ENCODE measurements at places on chromosomes 11 and 22.

DNA sequence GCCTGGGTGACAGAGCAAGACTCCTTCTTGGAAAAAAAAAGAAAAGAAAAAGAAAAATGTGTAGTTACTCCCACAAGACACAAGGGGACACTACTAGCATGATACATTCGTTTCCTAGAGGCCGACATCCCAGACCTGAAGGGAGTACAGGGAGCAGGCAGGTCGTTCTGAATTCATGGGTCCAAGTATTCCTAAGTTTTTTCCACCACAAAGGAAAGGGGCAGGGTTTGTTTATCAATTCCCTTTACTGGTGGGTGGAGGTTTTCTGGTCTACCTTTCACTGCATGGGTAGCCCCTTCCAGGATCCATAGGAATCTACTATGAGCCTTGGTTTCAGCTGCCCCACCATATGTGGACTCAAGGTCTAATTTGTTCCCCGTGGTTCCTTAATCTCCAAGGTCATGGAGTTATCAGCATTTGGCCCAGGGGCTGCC is 11.8 kb downstream of the TIGD3 start:
- no peak for DNase-seq

DNA sequence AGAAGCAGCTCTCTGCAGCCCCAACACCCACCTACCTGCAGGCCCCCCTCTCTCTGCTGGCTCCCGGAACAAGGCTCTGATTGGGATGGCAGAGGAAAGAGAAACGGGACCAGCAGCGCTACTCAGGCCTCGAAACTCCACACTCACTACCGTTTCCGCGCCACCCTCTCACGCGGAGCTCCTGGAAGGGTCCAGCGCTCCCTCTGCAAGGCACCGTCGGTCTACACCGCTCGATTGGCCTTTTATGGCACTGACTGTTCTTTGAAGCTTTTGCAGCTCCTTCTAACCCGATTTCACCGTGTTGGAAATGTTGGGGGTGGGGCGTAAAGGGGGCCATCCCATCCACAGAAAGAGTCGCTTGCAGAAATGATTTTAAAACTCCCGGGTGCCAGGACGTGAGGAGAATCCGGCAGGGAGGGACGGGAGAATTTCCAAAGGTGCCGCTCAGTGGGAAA is 323 bp upstream of the PANX1 start:
- DNase-seq: peak; percentile 19

GRCh38 chr11:106957030-106957482 is 61.2 kb downstream of the GUCY1A2 start:
- DNase-seq: no peak

- peak; percentile 67 for DNase-seq
Measured at GRCh38 chr11:72812967-72813739, 1.1 kb upstream of the ATG16L2 start.

GRCh38 chr11:65251476-65251875 is 10.3 kb upstream of the POLA2 start:
- no peak for DNase-seq

GRCh38 chr11:42239188-42239587 is 779.7 kb upstream of the LRRC4C start:
- no peak for DNase-seq

DNA sequence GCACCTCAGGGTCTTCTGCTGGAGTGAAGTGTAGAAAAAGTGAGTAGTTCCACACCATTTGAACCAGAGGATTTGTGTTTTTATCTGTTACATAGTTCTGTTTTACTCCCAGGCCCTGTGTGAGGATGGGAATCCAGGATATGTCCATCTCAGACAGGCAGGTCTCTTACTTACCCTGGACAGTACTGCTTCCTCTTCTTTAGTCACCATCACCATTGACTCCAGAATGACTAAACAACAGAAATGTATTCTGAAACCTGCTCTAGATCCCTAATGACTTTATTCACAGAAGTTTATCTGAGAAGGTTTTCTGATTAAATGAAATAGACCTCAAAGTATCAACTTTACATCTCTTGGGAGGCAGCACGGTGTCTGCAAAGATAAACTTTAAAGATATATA is 33.6 kb downstream of the CYP2R1 start:
- DNase-seq: no peak

DNA sequence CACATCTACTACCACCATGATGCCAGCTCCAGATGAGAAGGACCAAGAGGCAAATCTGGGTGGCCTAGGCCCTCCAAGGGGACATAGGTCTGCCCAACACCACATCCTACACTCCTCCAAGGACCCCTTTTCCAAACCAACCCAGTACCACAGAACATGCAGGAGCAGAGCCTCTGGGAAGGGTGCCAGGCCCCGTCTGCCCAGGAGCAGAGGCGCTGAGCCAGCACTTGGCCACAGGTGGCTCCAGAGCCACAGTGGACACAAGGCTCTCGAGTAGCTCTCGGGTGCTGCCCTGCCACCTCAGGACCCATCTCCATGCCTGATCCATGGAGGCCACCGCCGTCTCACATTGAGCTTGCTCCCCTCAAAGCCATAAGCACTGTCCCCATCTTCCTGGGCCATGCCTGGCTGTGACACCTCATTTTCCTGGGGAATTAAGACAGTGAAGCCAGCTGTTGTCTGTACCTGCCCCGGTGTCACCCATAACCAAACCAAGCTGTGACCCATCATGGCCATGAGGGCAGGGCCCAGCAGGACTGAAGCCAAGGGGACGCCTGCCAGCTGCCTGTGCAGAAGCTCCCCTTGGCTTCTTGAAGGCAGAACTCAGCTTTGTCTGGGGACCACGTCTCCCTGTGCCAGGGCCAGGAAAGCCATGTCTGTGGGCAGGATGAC is 7.4 kb downstream of the MOB2 start:
- DNase-seq: no peak

DNA sequence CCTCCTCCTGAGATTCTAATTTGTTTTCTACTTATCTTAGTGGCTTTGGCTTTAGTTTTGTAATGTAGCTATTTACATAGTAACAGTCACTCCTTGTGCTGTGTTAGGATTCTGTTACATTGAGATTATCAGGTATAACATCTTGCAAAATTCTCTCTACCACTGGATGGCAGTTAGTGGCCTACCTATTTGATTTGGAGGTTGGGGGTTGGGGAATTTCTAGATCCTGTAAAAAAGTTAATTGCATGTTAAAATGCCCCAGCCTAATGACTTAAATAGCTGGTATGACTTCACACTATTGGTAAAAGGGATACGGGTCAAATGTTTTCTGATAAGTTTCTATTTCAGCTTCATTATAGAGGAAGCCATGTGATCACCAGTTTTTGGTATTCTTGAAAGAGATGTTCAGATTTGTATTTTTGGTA is 2.8 kb downstream of the GRK3 start:
- DNase-seq: no peak

- DNase-seq: no peak
Measured at GRCh38 chr11:62613291-62613778, 278 bp downstream of the ROM1 start.

DNA sequence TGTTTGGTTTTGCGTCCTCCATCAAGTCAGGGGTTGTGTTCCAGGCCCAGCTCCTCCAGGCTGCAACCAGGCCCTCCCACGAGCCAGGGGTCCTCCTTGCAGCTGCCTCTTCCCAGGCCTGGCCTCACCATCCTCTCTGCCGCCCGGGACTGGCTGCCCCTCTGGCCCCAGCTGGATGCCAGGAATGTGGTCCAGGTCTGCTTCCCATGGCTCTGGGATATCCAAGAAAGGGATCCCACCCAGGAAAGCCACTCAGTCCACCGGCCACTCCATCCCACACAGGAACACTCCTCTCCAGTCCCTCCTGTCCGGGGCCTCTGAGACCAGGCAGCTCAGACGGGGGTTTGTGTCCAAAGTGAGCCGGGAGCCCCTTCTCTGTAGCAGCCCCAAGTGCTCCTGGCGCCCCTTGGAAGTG is 336.4 kb downstream of the BRD1 start:
- DNase-seq: no peak

DNA sequence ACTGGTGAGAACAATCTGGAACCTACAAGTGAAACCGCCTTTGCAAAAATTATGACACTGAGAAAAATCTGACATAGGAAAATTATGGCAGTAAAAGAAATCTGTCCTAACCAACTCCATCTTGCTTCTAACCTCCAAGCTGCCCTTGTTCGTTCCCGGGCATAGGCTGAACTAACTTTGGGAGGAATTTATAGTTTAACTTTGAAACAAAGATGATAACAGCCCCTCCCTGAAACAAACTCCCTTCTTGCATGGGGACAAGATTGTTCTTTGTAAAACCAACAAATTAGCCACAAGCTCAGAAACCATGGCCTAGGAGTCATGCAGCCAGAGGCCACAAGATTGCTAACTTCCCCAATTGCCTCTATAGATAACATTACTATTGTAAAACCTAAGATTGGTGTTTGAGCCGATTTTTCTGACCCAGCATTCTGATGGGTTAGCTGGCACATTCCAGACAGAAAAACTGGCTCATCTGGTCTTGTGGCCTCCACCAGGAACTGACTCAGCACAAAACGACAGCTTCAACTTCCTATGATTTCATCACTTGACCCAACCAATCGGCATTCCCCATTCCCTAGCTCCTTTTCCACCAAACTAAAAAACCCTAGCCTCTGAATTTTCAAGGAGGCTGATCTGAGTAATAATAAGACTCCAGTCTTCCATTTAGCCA is 3.6 kb upstream of the CCDC81 start:
- no peak for DNase-seq

DNA sequence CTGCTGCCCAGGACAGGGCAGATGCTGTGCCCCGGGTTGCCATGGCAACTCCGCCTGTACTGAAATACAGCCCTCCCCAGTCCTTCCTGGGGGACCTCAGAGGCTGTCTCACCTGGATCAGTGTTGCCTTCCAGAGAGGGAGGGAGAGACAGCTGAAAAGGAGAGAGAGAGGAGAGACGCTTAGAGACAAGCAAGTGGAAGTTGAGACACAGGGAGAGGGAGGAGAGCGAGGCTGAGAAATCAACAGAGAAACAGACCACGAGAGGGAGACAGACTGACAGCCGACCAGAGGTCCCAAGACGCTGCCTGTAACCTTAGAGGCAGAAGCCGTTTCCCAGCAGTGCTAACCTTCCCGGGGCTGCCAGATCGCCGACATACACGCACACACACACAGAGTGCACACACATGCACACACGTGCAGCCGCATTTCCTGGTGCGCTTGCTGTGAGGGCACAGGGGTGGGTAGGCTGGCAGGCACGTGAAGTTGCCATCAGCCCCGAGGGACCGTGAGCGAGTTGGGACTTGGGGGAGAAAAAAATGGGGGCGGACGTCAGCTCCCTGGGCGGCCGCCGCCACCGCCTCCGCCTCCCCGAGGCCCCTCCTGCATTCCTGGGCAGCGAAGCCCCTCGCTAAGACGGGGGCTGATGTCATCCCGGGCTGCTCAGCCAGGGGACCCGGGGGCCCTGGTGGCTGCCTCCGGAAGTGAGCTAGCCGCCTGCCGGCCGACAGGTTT is 88.6 kb upstream of the CRYBB3 start:
- peak; percentile 29 for DNase-seq

DNA sequence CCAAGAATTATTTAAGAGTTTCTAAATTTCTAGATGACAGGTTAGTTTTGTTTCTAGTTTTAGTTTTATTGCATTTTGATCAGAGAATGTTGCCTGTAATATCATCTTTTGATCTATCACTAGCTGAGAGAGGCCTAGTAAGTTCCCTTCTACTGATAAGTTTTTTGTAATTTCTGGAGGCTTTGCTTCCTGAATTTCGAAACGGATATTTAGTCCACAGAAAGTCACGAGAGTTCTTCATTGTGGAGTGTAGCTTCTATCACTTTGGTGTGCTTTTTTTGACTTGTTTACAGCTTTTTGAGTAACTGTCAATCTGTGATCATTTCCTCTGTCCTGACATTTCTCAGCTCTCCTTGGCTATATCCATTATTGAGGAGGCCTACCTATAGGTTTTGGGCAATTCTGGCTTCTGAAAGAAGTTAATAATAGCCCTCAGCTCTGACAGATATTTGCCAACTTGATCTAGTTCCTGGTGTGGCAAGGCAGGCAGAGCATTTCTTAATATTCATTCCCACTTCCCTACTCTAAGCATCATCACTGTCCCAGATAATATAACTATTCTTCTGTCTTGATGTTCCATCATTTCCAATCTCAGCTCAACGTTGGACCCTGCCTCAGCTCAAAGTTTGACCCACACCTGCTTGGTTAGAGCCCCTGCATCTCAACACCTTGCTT is 171.3 kb downstream of the BLID start:
- no peak for DNase-seq

DNA sequence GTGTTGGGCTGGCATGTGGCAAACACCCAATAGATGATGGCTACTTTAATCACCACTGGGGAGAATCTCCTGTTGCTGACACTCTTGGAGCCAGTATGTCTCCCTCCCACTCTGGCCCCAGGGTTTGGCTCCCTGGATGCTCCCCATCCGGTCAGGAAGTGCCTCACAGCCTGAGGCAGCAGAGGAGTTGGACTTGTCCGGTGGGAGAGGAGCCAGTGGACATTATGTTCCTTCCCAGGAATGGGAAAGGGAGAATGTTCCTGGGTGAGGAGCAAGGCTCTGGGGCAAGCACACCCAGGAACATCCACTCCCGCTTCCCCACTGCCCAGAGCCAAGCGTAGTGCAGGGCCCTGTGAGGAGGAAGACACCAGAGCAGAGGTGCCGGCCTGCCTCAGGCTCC is 84.6 kb upstream of the NAV2 start:
- no peak for DNase-seq

DNA sequence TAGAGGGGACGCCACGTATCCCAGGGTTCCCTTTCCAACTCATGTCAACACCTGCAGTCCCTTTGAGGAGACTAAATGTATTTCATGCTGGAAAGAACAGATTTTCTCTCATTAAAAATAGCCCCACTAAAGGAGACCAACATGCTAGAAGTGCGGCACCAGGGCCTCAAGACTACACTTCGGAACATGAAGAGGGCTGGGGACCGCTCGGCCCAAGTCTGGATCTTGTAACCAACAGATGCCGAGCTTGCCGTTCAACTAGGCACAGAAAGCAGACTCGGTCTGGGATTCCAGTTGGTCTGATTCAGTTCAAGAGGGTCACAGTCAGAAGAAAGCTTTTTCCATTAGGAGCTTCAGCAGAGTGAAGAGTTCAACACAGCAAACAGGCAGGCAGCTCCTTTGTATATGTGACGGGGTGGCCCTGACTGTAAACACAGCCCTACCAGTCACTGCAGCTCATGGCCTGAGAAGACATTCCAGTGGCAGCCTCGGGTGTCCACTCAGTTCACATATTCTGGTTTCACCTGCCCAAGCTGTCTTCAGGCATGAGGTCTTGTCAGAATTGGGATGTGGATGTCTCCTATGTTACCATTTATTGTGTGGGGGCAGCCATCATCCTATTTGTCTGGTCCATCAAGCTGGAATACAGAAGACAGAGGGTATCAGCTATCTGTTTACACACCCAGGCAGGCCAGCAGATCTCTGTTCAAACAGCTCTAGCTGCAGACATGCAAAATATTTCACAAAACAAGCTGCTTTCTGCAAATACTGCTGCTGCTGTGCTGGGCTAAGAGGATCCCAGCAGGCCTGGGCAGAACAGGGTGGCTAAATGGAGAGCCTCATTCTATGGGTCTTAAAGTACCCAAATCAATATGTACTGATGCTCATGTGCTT is 8.8 kb downstream of the RIC8A start:
- DNase-seq: no peak

DNA sequence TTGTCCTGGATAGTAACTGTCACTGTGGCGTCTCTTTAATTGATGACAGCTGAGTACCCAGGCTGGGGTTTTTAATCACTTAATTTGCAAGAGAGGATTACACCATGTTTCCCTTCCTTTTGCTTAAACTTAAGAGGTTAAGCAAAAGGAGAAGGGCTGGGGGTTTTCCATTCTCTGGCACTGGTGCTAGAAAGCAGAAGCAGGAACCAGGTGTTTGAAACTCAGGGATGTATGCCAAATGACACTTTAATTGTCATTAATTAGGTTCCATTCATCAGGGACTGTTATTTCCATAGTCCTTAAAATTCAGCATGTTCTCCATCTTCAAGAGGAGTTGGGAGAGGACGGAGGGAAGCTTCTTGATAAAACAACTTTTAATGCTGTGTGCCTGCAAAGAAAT is 746.2 kb downstream of the NELL1 start:
- DNase-seq: no peak

Data from stimulated activated CD4-positive, alpha-beta T cell treated with anti-CD3 and anti-CD28 coated beads, Interleukin-2, amount 100 ng/mL, for 48 hours (primary cell).